ENCODE measurements at places on chromosomes 13 and 19.

DNA sequence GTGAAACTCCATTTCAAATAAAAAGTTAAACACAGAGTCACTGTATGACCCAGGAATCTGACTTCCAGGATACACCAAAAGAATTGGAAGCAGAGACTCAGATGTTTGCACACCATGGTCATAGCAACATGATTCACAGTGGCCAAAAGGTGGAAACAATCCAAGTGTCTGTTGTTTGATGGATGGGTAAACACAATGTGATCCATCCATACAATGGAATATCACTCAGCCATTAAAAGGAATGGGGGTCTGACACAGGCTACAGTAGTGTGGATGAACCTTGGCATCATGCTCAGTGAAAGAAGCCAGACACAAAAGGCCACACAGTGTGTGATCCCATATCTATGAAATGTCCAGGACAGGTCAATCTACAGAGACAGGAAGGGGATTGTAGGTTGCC lies 174.3 kb downstream of the PTPRS start:
- DNase-seq = no peak

- DNase-seq = no peak
Observed at GRCh38 chr19:35729763-35730162, 12.0 kb downstream of the KMT2B start.

DNA sequence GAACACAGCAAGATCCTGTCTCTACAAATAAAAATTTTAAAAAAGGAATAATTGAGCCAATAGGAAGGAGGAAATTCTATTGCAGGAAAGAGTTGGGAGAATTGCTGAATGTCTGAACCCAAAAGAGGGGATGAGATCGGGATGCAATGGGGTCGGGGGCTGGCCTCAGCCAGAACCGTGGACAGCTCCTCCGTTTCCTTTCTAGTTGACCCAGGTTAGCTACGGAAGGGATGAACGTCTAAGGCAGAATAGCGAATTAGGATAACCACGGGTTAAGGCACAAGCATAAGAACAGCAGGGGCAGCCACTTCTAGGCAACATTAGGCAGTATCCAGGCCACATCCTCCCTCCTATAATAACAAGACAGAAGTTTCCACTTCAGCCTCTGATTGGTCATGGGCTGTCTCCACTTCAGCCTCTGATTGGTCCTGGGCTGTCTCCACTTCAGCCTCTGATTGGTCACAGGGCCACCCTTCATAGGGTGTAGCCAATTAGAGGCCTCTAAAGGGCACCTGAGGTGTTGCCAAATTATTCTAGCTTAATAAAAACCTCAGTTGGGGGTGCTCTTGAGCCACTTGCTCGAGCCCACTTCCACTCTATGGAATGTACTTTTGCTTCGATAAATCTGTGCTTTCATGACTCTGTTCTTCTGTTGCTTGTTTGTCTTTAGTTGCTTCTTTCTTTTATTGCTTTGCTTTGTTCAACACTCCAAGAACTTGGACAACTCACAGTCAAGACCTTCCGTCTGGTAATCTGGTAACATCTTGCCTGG lies 24.9 kb upstream of the TPM4 start:
- peak; percentile 27 for DNase-seq

DNA sequence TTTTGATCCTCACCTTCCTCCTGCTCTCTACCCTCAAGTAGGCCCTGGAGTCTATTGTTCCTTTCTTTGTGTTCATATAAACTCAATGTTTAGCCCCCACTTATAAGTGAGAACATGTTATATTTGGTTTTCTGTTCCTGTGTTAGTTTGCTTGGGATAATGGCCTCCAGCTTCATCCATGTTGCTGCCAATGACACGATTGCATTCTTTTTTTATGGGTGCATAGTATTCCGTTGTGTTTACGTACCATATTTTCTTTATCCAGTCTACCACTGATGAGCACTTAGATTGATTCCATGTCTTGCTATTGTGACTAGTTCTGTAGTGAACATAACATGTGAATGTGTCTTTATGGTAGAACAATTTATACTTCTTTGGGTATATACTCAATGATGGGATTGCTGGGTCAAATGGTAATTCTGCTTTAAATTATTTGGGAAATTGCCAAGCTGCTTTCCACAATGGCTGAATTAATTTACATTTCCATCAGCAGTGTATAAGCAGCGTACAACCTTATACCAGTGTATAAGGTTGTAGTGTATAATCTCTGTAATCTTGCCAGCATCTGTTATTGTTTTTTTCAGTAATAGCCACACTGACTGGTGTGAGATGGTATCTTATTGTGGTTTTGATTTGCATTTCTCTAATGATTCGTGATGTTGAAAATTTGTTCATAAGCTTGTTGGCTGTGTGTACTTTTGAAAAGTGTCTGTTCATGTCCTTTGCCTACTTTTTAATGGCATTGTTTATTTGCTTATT lies 288.9 kb downstream of the KCNRG start:
- no peak for DNase-seq

- DNase-seq = peak; percentile 76
Observed at GRCh38 chr19:12847159-12848139, 9.1 kb downstream of the MAST1 start.

DNA sequence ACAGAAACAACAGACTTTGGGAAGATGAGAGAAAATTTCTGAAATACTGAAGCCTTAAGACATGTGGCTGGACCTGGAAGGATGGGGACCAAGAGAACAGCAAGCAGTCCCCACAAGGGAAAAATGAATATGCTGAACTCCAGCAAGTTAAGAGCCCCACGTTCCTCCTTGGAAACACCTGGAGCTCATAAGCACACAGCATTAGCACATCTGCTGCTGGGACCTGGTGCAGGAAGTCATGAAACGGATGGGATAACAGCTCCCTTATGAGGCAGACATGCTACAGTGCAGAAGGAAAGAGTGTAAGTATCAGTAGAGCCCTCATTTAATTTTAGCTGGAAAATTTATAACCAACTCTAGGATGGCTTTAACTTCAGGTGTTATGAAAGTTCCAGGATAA lies 67.3 kb downstream of the SLC15A1 start:
- DNase-seq = no peak

GRCh38 chr13:100517728-100518127 lies 70.9 kb downstream of the GGACT start:
- no peak for DNase-seq

DNA sequence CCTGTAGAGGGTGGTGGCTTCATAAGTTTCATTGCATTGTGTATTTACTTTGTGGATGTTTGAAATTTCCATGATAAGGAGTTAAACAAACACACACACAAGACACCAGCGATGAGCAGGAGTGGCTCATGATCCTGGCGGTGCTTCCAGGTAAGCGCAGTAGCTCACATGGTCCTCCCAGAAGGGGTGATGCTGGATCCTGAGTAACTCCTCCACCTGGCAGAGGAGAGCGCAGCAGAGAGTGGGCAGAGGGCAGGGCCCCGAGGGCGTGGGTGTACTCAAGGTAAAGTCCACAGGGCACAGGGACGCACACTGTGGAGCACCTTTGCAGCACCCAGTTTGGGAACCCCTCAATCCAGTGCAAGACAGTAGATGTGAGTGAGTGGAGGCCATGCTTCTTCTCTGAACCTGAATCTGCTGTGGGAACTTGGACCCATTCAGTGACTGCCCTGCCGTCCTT lies 54.0 kb downstream of the RFX2 start:
- DNase-seq = no peak

DNA sequence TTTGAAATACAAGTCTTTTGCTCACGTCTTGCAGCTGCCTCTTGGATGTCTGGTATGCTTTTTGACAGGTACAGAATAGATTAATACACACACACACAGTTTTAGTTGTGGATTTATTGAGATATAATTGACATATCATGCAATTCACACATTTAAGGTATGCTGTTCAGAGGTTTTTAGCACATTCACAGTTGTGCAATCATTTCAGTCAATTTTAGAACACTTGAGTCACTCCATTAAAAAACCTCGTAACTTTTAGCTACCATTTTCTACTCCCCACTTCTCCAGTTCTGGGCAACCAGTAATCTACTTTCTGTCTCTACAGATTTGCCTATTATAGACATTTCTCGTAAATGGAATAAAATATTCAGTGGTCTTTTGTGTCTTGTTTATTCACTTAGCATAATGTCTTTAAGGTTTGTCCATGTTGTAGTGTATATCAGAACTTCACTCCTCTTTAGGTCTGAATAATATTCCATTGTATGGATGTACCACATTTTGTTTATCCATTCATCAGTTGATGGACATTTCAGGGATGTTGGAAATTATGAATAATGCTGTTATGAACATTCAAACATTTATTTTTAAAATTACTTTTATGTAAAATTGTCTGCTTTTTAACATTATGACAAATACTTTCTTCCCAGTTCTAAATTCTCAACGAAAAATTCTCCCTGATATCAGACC lies 2.5 kb upstream of the ZMYM2 start:
- DNase-seq = no peak

- DNase-seq = no peak
Observed at GRCh38 chr19:46216612-46217011, 12.9 kb upstream of the IGFL1 start.

DNA sequence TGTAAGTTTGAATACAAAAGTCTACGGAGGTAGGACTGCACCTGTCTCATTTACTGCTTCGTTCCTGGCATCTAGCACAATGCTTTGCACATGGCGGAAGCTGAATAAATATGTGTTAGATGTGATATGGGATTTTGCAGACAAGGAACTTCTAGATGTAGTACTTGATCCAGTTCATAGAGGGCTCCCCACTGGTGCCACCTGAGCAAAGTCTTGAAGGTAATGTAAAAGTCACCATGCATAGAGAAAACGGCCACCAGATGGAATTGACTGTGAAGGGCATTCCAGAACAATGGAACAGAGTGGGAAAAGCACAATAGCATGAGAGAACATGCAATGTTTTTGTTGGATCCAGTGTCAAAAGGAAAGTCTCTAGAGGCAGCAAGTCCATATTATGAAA lies 209.3 kb downstream of the HS6ST3 start:
- no peak for DNase-seq

- DNase-seq = peak; percentile 70
Observed at GRCh38 chr19:12796146-12797071, 5.1 kb downstream of the JUNB start.

DNA sequence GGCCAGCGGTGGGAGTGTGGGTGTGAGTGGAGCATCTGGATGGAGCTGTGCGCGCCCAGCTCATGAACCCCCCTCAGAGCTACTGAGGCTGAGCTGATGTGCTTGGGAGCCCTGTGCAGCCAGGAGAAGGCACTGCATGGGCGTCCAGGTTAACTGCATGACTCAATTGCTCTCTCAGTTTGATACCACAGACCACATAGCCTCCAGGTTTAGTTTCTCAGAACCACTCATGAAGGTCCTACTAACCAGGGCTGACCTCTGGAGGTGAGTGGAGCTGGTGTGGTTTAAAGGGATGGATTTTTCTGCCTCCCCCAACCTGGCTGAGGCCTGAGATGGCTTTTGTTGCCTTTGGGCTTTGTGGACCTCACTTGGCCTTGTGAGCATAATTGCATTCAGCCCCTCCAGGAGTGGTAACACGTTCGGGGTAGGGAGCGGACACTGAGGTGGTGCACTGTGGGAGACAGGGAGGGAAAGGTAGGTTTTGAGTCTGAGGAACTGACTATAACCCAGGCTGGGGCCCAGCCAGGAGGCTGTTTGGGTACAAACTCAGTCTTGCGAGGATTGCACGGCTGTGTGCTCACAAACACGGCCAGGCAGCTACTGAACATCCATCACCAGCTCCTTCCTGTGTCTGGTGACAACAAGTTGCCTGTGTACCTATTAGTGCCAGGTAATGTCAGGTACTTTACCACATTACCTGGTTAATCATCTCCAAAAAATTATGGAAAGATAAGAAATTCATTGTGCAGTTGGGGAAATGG lies 97.5 kb downstream of the RGCC start:
- no peak for DNase-seq

DNA sequence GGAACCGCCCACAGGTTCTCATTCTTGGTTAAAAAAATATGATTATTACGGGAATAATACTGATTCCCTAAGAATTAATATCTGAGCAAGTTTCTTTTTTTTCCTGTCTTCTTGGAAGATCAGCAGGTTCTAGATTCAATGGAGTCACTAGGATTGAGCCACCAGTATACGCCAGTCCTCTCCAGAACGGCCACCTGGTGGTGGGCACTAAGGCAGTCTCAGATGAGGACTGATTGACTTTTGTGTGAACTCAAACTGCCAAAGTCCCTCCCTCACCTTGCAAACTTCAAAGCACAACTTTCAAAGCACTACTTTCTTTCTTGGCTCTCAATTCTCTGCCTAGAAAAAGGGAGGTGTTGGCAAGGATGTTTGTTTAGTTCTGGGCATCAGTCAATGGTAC lies 33.3 kb upstream of the ALOX5AP start:
- DNase-seq = no peak

DNA sequence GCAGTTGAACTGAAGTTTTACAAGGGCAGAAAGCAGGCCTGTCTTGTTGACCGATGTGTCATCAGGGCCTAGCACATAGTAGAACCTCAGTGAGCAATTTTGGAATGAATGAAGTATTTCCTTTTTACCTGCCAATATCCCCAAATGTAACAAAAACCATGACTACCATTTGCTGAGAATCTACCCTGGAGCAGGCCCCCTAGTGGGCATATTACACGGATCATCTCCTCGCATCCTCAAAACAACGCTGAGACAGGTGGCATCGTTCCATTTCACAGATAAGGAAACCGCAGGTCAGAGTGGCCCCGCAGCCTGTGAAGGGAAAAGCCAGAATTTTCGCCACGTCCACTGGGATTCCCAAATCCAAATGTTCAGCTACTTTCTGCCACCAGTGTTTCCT lies 77.9 kb downstream of the CACNA1A start:
- no peak for DNase-seq

DNA sequence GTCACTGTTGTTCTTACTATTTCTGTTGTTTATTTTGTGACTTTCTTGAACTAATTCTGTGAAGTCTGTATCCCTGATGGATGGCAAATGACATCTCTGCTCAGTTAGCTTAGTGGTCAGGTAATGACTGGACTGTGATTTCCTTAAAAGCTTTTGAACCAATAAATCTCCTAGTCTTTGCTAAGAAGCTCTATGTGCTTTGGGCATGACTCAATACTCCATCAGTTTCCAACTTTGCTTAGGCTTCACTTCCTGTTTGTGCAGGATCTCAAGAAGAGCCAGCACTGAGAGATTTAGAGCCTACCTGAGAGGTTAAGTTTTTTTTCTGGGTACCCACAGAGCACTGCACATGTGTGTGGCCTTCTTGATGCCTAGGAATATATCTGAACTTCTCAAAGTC lies 329.7 kb upstream of the HTR2A start:
- DNase-seq = no peak

- no peak for DNase-seq
Observed at GRCh38 chr13:73800011-73800410, 334.2 kb downstream of the KLF12 start.

GRCh38 chr13:108834193-108834592 lies 204.8 kb downstream of the MYO16 start:
- no peak for DNase-seq

- DNase-seq = peak; percentile 32
Observed at GRCh38 chr19:57099199-57099661, 20.6 kb upstream of the USP29 start.
